ENCODE measurements at places on chromosomes 1 and 21.

GRCh38 chr1:167333124-167333523 lies 112.4 kb downstream of the POU2F1 start:
- no peak for DNase-seq

DNA sequence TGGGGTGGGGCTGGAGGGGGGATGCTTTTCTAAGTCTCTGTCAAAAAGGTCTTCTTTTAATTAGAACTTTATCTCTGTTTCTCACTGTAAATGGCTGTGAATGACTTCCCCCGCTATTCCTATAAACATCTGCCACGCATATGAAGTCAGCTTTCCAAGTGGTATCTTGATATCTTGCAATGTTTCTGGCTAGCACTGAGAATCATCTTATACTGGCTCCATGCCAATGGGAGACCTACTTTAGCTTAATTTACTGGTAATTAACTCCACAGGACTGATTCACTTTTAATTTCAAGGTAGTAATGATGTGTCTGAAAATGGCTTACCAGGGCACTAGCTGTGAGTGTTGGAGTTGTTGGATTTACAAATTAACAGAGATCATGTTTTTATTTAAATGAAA lies 4.3 kb downstream of the GPR88 start:
- DNase-seq, result no peak

- no peak for DNase-seq
Measured at GRCh38 chr1:45327644-45328515, 1.2 kb downstream of the HPDL start.

DNA sequence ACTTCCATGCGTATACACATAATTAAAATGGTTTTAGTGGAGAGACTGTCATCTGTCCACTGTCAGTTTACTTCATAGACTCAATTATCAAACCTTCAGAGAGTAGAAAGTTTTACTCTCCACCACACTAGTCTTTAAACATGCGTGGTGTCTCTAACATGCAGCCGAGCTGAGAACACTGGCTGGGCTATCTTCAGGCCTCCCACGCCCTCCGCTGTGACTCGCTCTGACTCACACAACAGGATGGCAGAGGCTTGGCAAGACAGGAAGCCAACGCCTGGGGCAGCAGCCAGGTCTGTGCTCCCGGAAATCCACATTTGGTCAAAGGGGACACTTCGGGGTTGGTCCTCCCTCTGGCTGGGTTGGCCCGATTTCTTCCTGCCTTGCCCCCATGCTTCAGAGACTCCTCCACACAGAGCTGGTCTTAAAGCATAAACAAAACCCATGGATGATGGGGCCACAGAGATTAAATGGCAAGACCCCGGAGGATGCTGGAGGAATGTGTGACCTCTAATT lies 22.7 kb upstream of the IFNGR2 start:
- DNase-seq, result peak; percentile 83

DNA sequence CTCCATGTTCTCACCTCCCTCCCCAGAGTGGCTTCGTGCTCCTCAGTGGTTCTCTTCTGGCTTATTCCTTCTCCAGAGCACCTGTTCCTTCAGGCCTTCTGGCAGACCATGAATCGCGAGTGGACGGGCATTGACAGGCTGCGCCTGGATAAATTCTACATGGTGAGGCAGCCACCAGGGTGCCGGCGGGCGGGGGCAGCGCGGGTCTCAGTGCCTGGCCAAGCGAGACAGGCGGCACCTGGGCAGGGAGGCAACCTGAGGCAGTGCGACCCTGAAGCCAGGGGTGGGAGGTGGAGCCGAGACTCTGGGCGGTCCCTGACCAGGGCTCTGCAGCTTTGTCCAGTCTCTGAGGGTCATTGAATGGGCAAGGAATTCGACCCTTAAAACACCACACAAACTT lies 3.9 kb downstream of the RRP1 start:
- DNase-seq, result no peak

GRCh38 chr1:94111879-94112278 lies 9.1 kb downstream of the ABCA4 start:
- DNase-seq, result no peak

GRCh38 chr1:114043548-114043947 lies 64.3 kb downstream of the OLFML3 start:
- DNase-seq, result no peak

DNA sequence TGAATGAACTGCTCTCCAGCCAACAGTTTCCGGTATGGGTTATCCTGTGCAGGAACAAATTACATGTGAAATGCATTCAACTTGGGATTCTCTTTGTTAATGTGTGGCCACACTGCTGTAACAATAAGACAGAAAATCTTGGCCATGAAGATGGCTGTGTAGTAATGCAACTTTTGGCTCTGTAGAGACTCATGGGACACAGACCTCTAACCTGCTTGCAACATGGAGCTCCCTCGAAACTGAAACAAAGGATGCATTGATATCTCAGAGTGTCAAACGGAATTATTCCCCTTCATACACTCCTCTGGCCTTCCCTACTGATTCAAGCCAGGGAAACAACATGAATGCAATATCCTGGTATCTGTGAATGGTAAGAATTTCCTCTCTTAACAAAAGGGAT lies 559.3 kb upstream of the ZRANB2 start:
- DNase-seq, result no peak

- no peak for DNase-seq
Measured at GRCh38 chr1:204929487-204930154, 59.0 kb downstream of the NFASC start.

- DNase-seq, result peak; percentile 65
Measured at GRCh38 chr1:154975409-154976059, 1.1 kb downstream of the CKS1B start.

DNA sequence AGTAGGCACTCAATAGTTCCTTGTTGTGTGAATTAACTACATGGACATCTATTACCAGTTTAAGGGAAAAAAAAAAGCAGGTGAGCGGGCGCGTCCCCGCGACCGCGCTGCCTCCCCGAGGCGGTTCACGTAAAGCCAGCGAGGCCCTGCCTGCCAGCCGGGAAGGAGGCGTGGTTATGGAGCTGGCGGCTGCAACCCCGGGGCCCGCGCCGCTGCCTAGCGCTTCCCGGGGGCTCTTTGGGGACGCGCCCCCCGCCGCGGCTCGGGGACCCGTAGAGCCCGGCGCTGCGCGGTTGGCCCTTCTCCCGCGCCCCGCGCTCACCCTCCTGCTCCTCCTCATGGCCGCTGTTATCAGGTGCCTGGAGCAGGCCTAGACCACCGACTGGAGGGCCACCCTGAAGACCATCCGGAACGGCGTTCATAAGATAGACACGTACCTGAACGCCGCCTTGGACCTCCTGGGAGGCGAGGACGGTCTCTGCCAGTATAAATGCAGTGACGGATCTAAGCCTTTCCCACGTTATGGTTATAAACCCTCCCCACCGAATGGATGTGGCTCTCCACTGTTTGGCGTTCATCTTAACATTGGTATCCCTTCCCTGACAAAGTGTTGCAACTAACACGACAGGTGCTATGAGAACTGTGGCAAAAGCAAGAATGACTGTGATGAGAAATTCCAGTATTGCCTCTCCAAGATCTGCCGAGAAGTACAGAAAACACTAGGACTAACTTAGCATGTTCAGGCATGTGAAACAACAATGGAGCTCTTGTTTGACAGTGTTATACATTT lies 2.6 kb upstream of the CC2D1B start:
- DNase-seq, result peak; percentile 28
